ENCODE measurements at places on chromosomes 16 and 17.

DNA sequence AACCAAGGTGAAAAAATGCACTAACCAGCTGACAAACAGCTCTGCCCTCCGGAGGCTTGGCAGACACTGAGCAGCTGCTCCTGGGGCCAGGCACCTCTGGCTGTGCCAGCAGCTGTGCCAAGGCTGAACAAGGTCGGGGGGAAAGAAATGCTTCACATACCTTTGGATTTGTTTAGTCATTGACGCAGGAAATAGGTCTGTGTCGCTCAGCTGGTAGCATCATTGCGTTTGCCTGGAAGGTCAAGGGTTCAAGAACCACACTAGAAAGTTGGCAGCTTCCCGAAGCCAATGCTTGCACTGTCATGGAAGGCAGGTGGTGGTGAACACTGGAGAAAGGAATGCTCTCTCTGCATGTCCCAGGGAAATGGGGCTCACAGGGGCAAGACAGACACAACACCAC, 63.5 kb downstream of the PCTP start:
- no peak for DNase-seq

DNA sequence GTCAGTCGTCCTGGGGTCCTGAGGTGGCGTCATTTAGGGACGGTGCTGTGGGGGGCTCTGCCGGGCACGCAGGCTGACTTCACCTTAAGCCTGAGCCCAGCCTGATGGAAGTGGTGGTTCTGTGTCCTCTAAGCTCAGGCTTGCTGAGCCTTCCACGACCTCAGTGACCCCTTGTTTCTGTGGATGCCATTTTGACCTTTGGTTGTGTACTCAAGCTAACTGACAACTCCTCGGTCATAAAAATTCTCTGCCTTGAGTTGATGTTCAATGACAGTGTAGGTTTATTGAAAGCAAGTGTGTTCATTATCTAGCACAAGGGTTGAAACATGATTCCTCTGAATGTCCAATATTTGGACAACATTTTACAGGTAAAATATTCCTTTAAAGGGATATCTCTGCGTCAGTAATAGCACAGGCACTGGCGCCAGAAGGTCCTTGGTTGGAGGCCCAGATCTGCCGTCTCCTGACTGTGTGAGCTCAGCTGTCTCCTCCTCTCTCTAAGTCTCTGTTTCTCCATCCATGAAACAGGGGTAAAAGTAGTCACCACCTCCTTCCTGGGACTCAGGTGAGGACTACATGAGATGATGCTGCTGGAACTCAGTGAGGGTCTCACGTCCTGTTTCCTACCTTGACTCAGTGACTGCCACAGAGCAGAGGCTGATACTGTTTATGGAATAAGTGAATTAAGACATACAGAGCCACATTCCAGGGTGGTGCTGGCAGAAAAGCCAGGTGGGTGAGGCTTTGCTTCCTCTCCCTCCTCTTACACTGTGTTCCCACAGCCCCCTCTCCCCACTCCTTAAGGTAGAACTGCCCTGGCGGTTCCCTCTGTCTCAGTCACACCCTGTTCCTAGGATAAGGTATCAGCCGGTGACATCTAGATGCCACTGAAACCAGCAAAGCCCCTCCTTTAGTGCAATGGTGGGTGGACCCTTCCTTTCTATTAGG, 75.7 kb downstream of the IRF8 start:
- DNase-seq, result no peak

GRCh38 chr17:39360537-39360936, 40.9 kb downstream of the FBXL20 start:
- DNase-seq, result no peak

DNA sequence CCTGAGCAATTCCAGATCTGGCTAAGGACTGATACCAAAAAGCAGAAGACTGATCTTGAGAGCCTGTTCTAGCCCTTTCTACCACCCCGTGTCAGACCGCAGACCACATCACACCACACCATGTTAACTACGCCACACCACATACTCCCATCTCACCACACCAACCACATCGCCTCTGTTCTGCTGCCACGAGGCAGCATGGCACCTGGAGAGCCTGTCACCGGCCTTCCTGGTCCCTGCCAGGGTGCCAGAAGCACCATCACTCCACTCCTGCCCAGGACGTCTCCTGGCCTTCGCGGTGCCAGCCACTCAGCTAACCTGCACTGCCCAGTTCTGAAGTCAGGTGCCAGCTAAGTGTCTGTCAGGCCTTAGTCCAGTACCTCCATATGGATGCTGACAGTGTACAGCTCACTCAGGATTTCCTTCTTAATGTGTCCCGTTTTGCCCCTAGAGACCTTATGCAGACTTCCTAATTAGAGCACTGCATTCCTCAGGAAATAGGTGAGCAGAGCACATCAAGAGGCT, 37.2 kb upstream of the BCAR1 start:
- DNase-seq, result peak; percentile 28

GRCh38 chr16:73066331-73066926, 18.5 kb upstream of the ZFHX3 start:
- DNase-seq, result no peak

GRCh38 chr16:75821117-75821516, 94.8 kb upstream of the CPHXL start:
- DNase-seq, result no peak

- no peak for DNase-seq
Measured at GRCh38 chr17:33945646-33946546, 309.2 kb upstream of the CCL2 start.

GRCh38 chr17:80955671-80956280, 35.9 kb upstream of the CHMP6 start:
- no peak for DNase-seq

GRCh38 chr16:4077174-4077649, 39.0 kb downstream of the ADCY9 start:
- DNase-seq, result no peak

DNA sequence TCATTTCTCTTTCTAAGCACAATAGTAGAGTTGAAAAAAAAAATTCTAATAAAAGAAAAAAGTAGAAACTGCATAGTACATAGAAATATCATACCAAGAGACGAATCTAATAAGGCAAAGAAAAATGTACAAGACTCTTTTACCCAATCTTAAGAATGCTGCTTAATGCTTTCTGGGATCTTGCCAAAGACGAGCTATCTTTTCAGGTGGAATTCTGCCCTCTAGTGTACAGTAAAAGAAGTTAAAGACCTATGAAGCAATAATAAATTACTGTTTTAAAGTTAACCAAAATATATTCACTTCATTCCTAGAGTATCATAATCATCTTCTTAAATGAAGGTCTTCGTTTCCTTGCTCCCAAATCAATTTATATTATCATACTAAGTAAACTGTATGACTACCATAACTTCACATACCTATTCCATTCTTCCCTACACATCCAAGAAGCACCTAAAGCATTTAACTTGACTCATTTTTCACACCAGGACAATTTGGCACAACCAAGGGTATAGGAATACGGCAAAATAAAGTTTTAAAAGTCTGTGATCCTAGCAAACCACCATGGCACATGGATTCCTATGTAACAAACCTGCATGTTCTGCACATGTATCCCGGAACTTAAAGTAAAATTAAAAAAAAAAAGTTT, 47.7 kb downstream of the CFDP1 start:
- DNase-seq, result peak; percentile 26

- no peak for DNase-seq
Measured at GRCh38 chr16:67526149-67526791, 2.4 kb upstream of the RIPOR1 start.

All from thymus (tissue), 14 donors.